ENCODE measurements at places on chromosomes 11 and 22.
A peak's percentile ranks its signal among the peaks of the same experiment; 100 is the strongest.

GRCh38 chr11:27420217-27420616, 52.4 kb downstream of the LGR4 start:
- no peak for DNase-seq

- DNase-seq, result no peak
Measured at GRCh38 chr11:119780222-119780953, 51.4 kb upstream of the NECTIN1 start.

- DNase-seq, result no peak
Measured at GRCh38 chr22:33599596-33599995, 320.7 kb downstream of the LARGE1 start.

DNA sequence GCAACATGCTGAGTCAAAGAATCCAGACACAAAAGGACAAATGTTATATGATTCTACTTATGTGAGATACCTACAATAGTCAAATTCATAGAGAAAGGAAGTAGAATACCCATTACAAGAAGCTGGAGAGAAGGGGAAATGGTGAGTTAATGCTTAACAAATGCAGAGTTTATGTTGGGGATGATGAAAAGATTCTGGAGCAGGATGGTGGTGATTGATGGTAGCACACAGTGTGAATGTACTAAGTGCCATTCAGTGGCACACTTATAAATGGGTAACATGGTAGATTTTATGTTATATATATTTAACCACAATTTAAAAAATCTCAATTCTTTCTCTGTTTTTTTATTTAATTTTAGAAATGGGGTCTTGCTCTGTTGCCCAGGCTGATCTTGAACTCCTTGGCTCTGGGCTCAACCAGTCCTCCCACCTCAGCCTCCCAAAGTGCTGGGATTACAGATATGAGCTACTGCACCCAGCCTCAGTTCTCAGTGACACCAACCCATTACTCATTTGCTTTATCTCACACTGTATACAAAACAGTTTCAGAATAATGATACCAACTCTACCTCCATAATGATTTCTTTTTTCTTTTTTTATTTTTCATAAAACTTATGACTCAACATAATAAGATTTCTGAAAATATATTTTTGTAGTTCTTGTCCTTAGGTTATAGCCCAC, 9.6 kb upstream of the RELA start:
- DNase-seq, result peak; percentile 24

DNA sequence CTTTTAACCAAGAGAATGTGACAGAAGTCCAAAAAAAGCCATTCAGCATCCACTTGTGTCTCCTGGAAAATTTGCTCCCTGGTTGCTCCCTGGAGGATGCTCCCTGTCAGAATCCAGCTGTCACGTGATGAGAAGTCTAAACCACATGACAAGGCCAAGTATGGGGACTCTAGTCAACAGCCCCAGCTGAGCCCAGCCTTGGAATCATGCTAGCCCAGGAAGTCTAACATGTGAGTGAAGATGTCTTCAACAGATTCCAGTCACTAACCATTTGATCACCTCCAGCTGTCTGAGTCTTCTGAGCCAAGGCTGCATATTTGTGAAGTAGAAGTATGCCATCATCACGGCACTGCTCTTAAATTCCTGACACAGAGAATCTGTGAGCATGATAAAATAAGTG, 4.2 kb downstream of the OR56B4 start:
- no peak for DNase-seq

- peak; percentile 89 for DNase-seq
Measured at GRCh38 chr11:88152381-88152780, 22.9 kb downstream of the RAB38 start.

DNA sequence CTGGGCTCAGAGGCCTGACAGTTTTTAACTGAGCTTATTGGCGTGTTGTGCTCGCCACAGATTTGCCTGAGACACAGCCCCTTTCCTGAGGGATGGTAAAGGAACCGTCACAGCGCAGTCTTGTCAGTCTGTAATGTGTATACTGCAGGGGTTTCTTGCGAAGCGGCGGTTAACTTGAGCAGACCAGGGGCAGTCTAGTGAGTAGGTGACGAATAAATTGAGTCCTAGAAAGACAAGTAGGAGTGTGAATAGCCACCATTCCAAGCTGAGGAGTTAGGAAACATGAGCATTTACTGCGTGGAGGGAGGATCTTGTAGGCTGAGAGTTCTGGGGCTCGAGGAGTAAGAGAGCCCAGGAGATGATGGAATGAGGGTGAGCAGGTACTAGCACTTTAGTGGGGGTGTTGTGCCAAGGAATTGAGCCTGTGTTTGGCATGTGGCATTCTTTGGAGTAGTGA, 1.4 kb downstream of the MED15 start:
- DNase-seq, result no peak

GRCh38 chr11:69260622-69261021, 33.3 kb upstream of the MYEOV start:
- no peak for DNase-seq

DNA sequence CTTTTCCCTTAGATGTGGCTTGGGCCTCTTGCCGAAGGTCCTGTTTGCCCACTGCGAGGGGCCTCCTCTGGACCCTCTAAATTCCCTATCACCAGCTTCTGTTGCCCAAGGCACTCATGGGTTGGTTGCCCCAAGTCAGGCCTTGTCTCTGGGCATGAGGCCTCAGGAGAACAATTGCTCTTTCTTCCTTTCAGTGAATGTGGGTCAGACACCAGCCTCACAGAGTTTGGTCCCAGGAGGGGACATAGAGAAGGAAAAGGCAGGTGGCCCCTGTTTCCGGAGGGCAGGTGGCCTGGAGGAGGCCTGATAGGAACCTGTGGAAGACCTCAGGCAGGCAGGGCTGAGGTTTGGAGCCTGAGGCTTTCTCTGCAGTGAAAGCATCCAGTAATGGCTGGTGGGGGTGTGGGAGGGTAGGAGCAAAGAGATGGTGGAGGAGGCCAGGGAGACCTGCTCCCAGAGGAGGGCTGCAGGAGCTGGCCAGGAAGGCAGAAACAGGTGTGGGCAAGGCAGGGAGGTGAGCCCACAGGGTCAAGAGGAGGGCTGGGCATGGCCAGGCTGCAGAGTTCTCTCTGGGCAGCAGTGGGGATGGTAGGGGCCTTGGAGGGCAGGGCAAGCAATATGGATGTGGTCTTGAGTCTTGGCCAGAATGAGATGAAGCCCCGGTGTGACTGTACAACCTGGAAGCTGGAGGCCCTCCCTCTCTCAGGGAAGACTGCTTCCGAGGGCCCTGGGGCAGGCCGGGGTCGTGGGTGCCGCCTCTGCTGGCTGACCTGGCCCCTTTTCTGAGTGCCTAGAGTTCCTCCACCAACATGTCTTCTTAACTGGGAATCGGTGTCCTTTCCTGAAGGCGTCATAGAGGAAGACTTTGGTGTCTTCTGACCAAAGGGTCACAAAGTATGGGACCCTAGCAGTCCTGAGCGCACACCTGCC, 28.0 kb upstream of the LMO1 start:
- DNase-seq, result no peak

- no peak for DNase-seq
Measured at GRCh38 chr22:34567367-34567766, 498.6 kb upstream of the ISX start.

DNA sequence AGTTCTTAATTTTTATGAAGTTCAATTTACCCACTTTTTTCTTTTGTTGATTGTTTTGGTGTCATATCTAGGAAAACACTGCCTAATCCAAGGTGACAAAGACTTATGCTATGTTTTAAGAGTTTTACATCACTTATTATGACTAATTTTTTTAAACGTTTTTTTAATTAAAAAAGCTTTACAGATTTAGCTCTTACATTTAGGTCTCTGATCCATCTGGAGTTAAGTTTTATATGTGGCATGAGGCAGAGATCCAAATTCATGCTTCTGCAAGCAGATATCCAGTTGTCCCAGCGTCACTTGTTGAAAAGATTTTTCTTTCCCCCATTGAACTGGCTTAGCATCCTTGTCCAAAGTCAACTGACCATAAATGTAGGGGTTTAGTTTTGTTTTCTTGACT, 72.6 kb downstream of the PACSIN2 start:
- DNase-seq, result no peak

DNA sequence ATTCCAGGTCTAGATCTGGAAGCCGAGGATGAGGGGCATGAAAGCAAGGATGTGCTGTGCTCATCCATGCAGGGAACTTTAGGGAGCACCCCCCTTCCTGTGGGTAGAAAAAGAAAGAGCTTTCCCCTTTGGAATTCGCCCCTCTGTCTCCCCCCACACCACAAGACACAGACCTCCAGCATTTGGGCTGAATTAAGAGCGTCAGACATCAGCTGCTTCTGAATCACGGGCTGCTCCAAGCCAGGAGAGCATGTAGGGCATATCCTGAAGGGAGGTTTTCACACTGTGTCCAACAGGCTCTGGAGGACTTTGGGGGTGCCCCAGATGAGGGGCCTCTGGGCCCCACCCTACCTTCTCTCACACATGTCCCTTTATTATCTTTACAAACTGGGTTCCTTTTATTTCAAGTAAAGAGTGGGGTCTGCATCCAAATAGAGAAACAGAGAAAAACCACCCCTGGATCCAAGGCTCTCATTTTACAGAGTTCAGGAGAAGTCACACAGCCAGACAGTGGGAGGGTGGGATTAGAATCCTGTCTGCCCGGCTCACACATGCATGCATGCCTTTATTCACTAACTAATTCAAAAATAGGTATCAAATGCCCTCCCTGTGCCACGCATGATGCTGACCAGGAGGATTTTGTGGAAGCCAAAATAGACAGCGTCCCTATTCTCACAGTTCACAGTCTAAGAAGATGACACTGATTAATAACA, 52.8 kb downstream of the LRRC32 start:
- no peak for DNase-seq

- DNase-seq, result peak; percentile 93
Measured at GRCh38 chr11:65888163-65888814, at the start of gene FIBP. Gene FIBP, minus strand, starts transcription at chr11:65888471. Its CDS starts 53 bp downstream, at chr11:65888418.

DNA sequence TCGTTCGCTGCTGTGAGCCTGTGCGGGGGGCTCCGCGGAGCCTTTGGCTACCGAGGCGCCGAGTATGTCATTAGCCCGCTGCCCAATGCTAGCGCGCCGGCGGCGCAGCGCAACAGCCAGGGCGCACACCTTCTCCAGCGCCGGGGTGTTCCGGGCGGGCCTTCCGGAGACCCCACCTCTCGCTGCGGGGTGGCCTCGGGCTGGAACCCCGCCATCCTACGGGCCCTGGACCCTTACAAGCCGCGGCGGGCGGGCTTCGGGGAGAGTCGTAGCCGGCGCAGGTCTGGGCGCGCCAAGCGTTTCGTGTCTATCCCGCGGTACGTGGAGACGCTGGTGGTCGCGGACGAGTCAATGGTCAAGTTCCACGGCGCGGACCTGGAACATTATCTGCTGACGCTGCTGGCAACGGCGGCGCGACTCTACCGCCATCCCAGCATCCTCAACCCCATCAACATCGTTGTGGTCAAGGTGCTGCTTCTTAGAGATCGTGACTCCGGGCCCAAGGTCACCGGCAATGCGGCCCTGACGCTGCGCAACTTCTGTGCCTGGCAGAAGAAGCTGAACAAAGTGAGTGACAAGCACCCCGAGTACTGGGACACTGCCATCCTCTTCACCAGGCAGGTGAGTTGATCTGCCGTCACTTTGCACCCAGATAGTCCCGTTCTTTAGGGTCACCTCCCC, 1.0 kb downstream of the ADAMTS15 start:
- no peak for DNase-seq

GRCh38 chr11:3231550-3231850, 717 bp downstream of the MRGPRE start:
- no peak for DNase-seq

DNA sequence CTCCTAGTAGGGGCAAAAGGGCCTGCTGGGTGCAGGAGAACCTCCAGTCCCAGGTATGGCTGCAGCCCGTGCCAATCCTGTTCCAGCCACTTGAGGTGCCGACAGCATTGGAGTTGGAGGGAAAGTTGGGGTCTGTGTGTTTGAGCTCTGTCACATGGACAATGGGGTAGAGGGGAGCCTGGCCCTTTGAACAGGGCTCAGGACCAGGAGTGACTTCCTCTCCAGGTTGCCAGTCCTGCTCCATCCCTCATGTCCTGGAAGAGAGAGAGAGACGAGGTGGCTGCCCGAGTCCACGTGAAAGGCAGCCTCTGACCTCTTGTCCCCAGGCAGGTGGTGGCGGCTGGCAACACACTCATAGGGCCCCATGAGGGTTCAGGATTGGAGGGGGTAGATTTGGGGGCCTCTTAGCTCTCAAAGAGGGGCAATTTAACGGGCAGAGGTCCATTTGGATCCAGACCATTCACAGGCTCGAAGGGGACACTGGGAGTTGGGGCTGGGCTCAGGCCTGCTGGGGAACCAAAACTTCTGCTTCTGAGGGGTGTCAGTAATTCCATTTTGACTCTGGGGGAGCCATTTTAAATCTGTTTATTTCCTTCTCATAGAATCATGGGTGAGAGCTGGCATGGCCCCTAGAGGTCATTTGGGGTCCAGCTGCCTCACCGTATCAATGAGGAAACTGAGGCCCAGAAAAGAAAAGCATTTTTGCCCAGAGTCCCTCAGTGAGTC, 4.1 kb downstream of the ADORA2A start:
- DNase-seq, result no peak

DNA sequence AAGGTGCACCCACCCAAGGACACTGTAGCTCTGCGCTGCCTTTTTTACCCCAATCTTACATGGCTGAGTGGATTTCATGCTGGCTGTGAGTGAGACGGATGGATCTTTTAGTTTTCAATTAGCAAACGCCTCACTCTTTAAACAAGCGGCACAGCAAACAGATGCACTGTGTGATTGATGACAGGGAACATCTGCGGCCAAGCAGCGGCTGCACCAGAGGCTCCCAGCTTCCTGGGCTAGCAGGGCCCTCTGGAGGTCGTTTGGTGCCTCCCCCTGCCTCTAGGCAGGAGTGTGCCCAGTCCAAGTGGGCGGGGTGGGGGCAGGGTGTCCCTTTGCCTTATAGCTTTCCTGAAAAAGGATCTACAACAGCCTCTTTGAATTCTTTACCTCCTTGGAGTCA, 2.1 kb upstream of the DRD2 start:
- DNase-seq, result peak; percentile 8

DNA sequence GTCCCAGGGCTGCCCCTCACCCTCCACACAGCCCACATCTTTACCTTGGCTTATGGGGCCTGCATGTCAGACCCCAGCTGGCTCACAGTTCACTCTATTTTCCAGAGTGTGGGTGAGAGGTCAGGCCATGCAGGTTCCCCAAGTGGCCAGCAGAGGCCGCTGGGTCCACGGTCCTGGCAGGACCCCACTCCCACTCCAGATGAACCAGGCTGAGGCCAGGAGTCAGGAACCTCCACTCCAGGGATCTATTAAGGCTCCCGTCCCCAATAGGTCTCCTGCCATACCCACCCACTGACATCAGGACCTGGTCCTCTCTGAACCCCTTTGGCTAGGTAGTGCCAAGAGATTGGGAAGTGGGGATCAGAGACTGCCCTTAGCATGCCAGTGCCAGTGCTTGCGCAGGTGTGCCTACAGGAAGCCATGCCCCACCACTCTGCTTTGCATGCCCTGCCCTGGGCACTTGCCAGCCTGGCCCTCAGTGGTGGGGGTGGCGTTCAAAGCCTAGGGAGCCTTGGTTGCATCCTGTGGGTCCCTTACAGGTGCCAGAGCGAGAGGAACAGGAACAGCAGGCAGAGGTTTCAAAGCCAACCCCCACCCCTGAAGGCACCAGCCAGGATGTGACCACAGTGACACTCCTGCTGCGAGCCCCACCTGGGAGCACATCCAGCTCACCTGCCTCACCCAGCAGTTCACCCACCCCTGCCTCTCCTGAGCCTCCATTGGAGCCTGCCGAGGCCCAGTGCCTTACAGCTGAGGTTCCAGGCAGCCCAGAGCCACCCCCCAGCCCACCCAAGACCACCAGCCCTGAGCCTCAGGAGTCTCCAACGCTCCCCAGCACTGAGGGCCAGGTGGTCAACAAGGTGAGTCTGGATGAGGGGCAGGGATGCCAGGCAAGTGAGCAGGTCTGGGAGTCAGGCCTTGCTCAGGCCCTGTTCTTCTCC, 8.3 kb downstream of the SMTN start:
- DNase-seq, result peak; percentile 66

- DNase-seq, result no peak
Measured at GRCh38 chr11:66880496-66881450, 23.9 kb downstream of the LRFN4 start.

- DNase-seq, result no peak
Measured at GRCh38 chr11:6258571-6259081, 1.0 kb upstream of the CCKBR start.

Measured in SK-MEL-5 (cell line).